Left colon (tissue), 2 donors: ENCODE measurements at places on chromosomes 11 and 22. TPM values are rescaled to one million over a fixed set of nuclear protein-coding genes. Genes with fewer than 3 reads are reported as not detected.

The HRAS gene
- total RNA-seq = 58.1 TPM

GRCh38 chr11:98227278-98227677 lies 793.5 kb upstream of the CNTN5 start:
- no peak for DNase-seq

The ZPR1 gene
- total RNA-seq = 28.4 TPM

The OR6T1 gene
- total RNA-seq = not detected

The SELENOO gene
- total RNA-seq = 29.6 TPM

DNA sequence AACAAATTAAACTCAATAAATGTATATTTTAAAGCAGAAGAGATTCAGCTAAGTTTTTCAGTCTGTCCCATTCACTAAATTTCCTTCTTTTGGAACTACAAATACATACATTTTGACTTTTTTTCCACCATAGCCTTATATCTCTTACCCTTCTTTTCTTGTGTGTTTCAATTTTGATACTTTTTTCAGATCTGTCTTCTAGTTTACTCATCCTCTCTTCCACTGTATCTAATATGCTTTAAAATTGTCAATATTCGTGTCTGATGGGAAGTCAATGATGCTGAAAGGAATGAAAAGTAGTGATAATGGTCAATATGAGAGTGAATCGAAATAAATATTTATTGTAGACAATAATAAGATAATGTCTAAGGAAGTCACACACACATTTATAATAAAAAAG lies 332.3 kb upstream of the KIRREL3 start:
- no peak for DNase-seq

- DNase-seq = no peak
These were observed 336.8 kb downstream of the CADM1 start for GRCh38 chr11:115167456-115167855.
